ENCODE measurements at places on chromosomes 11 and 22.

GRCh38 chr11:40508303-40508702 lies 951.1 kb downstream of the LRRC4C start:
- no peak for DNase-seq

DNA sequence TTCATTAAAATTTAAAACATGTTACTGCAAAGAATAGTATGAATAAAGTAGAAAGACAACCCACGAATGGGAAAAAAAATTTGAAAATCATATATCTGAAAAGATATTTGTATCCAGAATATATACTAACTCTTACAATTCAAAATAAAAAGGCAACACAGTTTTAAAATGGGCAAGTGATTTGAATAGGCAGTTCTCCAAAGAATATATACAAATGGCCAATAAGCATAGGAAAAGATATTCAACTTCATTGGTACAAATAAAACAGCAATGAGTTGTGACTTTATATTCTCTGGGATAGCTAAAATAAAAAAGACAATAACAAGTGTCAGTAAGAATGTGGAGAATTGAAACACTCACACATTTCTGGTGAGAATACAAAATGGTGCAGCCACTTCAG lies 41.6 kb upstream of the FAM181B start:
- DNase-seq, result no peak

- DNase-seq, result no peak
Measured at GRCh38 chr11:120115272-120116000, 22.5 kb downstream of the TRIM29 start.

DNA sequence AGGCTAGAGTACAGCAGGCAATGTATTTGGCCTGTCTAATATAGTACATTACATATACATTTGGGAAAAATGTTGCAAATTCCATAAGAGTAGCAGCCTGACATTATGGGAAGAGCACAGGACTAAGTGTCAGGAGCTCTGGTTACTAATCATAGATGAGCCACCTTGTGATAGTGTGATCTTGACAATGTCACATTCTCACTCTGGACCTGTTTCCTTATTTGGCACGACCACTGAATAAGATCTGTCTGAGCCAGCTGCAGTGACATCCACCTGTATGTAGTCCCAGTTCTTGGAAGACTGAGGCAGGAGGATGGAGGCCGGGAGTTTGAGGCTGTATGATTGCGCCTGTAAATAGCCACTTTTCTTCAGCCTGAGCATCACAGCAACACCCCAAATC lies 5.7 kb upstream of the LIN7C start:
- DNase-seq, result no peak

DNA sequence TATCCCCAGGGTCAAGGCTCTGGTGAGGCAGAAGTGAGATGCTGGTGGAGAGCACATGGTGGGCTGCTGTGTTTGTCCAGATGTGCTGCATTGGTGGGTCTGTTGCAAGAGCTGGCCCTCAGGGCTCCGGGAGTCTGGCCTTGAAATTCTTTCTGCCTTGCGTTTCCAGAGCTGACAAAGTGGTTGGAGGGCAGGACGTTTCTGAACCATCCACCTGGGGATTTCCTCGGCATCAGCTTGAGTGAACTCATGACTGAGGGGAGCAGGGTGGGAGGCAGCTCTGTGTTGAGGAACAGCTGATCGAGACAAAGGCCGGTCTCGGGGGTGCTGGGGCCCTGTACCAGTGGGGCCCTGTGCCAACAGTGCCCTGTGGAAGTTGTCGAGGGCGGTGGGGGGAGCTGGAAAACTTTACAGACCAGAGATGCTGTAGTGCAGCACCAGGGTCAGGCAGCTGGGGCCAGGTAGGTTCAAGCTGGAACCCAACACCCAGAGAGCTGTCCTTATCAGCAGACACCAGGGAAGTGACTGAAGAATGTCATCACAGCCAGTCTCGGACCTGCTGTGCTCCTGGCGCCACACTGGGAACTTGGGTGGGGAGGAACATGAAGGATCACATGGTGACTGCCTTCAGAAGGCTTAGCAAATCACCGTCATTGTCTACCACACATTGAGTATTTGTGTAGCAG lies 4.9 kb downstream of the TSKU start:
- no peak for DNase-seq

DNA sequence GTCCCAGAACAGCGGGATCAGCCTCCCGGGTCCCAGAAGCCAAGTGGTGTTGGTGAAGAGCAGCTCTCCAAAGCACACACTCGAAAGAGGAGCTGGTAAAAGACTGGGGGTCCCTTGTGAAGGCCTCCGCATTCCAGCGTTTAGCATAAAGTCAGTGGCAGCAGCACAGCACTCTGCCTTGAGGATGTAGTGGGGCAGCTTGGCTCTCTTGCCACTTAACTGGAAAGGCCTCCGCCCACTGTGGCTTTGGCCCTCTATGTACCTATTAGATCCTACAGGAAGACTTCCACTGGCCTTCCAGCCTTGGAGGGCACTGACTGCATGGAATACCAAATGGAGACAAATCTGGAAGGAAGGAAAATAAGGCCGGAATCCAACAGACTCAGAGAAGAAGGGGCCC lies 1455.3 kb downstream of the BRD1 start:
- no peak for DNase-seq
